ENCODE measurements at places on chromosomes 5 and 9.

GRCh38 chr5:145158730-145159129 is 676.4 kb downstream of the PRELID2 start:
- DNase-seq, result no peak

DNA sequence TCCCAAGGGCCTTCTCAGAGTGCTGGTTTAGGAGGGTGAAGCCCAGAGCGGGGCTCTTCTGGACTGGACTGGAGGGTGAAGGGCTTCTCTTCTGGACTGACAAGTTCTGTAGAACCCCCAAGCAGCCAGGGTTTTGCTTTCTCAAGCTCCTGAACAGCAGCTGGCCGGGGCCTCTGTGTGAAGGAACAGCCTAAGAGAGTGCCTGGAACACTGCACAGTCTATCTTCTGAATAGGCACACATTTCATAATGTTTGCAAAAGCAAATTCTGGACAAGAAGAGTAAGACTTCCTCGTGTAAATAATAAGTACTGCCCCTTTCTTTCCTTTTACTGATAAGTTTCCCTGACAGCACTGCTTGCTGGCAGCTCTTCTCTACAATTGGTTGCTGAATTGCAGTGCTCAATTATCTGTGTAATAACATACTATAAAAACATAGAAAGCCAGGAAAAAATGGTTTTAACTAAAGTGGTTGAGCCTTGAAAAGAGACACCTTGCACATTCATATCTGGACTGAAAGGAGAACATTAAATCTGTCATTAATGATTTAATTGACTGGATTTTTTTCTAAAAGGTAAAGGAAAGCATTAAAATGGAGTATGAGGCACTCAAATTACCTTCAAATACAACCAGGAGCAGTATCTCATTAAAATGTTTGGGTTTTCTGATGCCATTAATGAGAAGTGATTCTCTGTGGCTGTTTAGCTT is 20.5 kb downstream of the MAST4 start:
- DNase-seq, result no peak

GRCh38 chr9:100880284-100880683 is 148.2 kb upstream of the PLPPR1 start:
- no peak for DNase-seq

DNA sequence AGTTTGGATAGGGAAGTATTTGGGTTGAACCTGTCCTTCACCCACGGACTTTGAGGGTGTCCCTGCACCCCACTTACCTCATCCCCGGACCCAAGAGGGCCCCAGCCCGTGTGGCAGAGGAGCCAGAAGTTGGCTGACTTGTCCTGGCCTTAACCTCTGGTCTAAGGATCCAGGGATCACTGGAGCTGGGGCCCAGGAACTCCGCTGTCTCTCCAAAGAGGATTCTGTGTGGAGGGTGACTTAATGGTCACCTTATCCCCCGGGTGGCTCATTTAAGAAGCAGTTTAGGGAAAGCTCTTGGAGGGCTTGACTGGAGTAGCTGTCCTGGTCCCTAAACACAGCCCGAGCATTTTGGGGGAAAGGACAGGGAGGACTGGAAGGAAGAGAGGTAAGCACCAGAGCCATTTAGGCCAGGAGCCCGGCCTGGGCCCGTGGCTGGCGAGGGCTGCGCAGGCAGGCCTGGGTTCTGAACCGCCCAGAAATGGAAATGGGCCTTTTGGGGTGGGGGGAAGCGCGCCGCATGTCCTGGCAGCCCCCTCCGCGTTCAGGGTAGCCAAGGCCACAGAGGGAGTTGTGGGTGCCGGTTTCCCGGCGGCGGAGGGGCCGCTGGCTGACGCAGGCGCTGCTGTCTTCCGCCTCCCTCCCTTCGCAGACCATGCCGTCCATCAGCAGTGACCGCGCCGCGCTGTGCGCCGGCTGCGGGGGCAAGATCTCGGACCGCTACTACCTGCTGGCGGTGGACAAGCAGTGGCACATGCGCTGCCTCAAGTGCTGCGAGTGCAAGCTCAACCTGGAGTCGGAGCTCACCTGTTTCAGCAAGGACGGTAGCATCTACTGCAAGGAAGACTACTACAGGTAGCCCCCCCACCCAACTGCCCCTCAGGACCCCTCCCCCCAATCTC is 2.0 kb downstream of the LHX2 start:
- DNase-seq, result no peak

- DNase-seq, result no peak
These were observed 296.6 kb upstream of the RASA1 start for GRCh38 chr5:86971034-86971571.

DNA sequence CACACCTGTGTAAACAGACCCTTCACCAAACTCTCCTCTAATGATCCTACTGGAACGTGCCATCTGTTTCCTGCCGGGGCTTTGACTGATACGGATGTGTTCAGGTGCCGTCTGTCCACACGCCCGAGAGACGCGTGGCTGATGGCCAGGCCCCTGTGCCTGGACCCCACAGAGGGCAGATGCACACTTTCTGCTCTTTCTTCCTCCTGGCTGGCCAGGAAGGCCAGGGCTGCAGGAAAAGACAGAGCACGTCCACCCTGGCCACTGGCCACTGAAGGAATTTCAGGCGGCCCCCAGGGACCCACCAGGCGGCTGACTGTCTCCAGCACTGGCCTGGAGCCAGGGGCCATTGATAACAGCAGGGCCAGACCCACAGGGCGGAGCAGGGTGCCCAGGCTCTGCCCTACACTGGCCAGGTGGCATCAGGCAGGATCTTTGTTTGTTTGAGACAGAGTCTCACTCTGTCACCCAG is 3.6 kb upstream of the ENG start:
- no peak for DNase-seq

- DNase-seq, result no peak
These were observed 5.6 kb upstream of the SPARC start for GRCh38 chr5:151692312-151692711.

DNA sequence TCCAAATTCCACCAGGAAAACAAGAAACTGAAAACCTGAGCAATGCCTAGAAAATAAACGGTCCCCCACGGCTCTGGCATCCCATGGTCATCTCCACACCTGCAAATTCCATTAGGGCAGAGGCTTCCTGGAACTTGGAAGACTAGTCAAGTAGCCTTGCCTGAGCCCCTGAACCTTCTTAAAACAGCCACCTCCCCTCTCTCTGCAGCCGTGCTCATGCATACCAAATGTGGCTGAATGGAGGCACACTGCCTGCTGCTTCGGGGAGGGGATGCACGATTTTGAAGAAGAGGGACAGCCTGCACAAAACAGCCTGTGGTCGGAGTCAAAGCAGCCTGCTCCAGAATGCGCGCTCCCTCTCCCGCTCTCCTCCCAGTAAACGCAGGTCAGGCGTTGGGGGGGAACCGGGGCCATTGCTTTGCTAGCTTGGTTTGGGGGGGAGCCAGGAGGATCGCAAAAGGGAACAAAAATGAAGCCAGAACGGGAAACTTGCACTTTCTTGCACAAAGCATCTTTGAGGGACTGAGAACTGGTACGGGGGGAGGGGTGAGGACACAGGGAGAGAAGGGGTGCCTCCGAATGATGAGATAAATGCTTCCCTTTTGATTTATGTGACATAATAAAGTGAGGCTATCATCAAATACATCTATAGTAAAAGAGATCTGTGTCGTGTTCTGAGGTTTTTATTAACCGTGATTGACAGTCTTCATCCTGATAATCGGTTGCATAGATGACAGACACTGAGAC is at the start of gene TRPM3:
Gene TRPM3 (minus strand): TSS at position 347 of the 747 bp plus-strand sequence. CDS start 267 bp downstream, at position 80.
- no peak for DNase-seq

DNA sequence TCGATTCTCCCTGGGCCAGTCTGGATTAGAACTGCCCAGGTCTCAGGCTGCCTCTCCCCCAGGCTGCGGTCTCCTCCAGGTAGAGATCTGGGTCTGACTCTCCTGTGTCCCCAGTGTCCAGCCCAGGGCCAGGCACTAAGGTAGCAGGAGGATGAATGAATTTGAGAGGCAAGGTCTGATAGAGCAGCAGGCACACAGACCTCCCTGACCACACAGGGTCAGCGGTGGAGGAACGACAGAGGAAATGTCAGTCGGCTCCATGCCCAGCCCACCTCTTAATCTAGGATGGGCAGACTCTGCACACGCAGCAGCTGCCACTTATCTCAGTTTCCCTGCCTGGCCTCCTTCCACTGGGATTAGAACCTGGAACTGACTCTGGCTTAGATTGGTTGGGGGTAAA is 272.7 kb upstream of the MVB12B start:
- DNase-seq, result no peak

DNA sequence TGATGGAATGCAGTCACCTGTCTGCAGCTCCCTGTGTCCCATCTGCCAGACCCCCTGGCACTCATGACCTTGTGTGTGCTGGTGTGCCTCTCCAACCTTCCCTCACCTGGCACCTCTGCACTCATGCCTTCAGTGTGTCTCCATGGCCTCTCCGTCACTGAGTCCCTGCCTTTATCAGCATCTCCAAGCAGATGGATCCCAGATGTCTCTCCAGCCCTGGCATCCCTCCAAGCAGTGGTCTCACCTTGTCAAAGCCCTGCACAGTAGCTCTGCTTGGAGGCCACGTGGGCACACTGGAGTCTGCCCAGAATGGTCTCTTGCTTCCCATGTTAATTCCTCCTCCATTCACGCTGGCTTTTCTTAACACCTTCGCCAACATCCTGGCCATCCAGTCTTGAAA is 84.8 kb downstream of the DAP start:
- DNase-seq, result no peak

GRCh38 chr9:120361551-120361950 is 218.4 kb downstream of the CDK5RAP2 start:
- no peak for DNase-seq

GRCh38 chr5:156634301-156634700 is 215.8 kb upstream of the PPP1R2B start:
- no peak for DNase-seq

DNA sequence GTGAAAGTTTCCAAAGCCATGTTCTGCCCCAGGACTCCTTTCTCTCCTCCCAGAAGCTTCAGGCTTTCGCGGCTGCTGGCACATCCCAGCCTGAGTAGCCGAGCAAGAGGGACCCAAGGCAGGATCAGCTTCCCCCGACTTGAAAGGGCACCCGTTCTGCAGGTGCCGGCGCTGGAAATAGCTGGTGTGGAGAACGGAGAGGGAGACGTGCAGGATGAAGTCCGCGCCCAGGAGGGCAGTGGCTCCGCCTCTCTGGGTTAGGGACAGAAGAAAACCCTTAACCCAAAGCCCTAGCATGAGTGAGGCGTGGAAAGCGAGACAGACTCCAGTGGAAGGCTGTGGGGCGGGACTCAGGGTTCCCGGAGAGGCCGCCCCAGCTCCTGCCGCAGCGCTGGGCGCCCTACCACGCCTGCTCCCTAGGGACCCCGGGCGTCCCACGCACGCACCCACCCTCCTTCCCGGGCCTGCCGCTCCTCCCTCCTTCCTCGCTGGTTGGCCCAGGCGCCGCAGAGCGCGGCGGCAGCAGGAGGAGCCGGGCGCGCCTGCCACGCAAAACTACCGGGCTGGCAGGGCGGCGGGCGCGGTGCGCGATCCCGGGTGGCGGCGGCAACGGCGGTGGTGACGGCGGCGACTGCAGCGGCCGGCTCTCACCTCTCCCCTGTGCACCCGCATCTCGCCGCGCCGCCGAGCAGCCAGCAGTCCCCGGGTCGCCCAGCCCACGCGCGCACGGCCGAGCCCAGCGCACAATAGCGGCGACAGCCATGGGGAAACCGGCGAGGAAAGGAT is at the start of gene SLC1A1:
Gene SLC1A1 (plus strand): TSS at position 550 of the 786 bp plus-strand sequence. CDS start 212 bp downstream, at position 762.
- DNase-seq, result no peak

- no peak for DNase-seq
These were observed 1.4 kb downstream of the MEF2C start for GRCh38 chr5:88881571-88881971.

- DNase-seq, result no peak
These were observed 189.5 kb downstream of the ACTL7B start for GRCh38 chr9:108666240-108666784.

DNA sequence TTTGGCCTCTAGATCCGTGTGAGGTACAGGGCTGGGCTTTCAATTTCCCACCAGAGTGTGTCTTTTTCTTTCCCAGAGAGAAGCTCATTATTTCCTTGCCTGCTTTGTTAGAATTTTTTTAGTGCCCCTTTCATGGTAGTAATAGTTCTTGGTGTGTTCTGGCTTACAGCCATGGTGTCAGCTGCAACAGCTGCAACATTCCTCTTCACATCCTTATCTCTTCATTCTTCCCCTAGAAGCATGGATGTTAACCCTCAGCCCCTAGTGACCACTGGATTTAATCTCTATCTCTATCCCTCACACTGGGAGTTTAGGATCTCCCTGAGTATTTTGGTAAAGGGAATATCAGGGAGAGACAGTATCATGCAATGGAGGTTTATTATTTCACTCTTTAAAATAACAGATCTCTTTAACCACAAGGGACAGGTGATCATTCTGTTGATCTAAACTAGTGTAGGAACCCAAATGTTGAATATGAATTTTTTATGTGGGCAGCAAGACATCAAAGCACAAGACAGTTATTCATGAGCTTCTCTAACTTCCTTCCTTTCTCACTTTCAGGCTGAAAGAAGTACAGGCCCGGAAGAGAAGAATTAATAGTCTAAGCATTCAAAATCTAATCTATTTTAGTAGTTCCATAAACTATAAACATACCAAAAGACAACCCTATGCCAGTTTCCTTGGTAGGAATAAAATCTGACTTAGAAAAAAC is 160.2 kb downstream of the FAM170A start:
- DNase-seq, result no peak

- no peak for DNase-seq
These were observed 4.4 kb downstream of the SNX18 start for GRCh38 chr5:54521856-54522479.

DNA sequence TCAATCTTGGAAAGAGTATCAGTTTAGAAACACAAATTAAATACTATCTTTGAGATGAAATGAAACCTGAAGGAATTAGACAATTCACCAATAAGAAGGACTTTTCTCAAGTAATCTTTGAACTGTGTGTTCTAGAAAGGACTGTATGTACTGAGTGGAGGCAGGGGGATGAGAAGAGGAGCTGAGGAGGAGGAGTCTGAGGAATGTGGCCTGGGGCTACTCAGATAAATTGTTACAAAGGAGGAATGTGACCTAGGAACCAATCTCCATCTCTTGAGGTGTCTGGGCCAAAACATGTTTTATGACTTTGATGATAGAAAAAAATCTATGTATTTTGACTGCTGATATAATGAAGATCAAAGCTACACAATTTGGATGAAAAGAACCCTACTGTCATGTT is 124.3 kb upstream of the ANKRD55 start:
- no peak for DNase-seq

- no peak for DNase-seq
These were observed 90.3 kb downstream of the BARX1 start for GRCh38 chr9:93864840-93865239.

DNA sequence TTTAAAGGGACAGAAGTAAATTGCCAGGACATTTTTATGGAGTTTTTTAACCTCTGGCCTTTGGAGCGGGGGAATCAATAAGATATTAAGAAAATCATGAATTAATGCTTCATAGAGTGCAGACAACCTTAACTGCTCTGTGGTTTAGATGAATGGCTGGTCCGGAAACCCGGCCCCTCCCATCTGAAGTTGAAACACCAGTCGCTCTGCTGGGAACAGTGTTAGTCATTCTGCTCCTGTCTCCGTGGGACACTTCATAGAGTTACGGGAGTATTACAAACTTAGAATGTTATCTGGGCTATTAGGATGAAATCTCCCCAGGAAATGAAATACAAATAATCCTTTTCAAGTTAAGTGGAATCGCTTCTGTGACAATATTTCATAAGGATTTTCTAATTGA is 110.1 kb upstream of the IRX2 start:
- DNase-seq, result no peak

GRCh38 chr5:78647351-78647818 is 1.2 kb downstream of the LHFPL2 start:
- DNase-seq, result no peak

All from stimulated activated CD8-positive, alpha-beta memory T cell treated with anti-CD3 and anti-CD28 coated beads, Interleukin-4, amount 100 ng/mL, for 1 hour (primary cell).